ENCODE measurements at places on chromosomes 11 and 22.

- DNase-seq: no peak
These were observed 17.5 kb upstream of the CABP7 start for GRCh38 chr22:29702000-29702930.

DNA sequence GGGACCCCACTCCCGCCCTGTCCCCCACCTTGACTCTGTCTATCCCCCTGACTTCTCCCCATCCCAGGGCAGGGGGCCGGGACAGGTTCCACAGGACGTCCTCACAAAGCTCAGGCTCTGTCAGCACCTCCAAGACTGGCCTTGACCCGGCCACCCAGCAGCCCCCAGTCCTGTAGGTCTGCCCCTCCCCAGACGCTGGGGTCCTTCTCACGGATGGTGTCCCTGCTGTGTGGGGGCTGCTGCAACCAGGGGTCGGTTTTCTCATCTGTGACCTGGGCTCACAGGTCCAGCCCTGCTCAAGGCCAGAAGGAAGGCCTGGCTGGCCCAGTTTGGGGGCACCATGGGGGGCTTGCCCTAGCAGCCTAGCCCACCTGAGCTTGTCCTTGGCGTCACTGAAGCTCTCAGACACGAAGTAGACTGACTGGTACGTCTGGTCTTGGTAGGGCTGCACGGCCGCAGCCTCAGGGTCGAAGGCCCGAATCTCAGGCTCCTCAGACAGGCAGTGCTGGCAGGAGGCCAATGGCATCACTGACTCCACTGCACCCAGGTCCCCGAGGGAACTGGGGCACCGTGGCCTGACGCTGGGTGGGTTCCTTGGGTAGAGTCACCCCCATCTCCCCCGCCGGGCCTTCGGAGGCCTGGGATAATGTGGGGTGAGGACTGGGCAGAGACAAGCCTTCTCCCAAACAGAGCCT lies 4.0 kb upstream of the INS start:
- DNase-seq: no peak

DNA sequence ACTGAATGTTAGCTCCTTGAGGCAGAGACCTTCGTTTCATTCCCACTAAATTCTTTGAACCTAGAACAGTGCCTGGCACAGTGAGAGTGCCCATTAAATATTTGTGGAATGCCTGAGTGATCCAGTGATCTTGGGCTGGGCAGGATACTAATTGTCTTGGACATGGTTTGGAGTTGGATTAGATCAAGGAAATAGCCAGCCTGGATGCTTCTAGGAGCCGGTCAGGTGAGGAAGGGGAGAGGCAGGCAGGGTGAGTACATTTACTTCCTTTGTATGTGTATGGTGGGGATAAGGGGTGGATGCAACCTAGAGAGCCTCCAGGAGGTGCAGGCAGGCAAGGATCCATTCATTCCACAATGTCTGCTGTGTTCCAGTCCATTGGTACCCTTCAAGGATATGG lies 3.6 kb downstream of the SREBF2 start:
- no peak for DNase-seq

DNA sequence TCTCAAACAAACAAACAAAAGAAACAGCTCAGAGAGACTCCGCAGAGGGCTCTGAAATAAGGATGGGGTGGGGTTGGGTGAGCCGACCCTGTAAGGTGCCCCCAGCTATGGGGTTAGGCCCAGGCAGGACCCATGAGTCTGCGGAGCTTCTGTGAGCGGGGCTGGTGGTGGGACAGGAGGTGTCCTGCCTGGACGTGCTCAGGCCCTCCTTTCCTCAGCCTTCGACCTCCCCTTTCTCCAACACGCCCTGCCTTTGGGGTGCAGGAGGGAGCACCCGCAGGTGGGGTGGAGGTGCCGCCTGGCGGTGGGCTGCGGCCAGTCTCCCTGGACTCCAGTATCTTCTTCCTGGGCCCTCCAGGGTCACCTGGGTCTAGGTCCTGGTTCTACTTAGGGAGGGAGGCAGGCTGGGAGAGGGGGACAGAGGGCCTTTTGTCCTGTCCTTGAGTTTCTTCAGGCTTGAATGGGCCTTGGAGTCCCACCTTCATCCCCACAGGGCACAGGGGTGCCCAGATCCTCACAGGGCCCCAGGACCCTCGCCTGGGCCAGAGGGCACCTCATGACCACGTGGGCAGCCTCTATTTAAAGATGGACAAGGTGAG lies 12.3 kb downstream of the PRR33 start:
- DNase-seq: no peak

- DNase-seq: no peak
These were observed 13.5 kb downstream of the TSKU start for GRCh38 chr11:76796511-76797198.

DNA sequence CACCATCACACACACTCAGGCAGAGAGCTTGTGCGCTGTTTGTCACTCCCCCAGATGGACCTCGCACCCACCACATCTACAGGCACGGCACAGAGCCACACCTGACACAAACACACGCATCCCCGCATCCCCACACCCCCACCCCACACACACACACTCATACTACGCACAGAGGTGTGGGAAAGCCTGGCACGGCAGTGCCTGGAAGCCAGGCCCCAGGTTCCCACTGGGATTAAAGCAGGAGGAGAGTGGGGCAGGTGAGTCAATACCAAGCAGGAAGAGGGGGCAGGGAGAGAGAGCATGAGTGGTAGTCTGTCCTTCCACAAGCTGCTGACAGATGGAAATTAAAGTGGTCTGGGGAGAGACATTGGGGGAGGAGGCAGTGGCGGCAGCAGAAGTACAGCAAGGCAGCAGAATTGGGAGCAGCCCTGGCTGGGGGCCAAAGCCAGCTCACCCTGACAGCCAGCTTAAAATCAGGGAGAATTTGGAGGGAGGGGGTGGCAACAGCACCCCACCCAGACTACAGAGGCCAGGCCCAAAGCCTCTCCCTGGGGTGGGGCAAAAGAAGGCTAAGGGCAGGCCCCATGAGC lies 20.7 kb downstream of the TNKS1BP1 start:
- no peak for DNase-seq

GRCh38 chr11:112780351-112781087 lies 180.7 kb upstream of the NCAM1 start:
- DNase-seq: no peak

GRCh38 chr11:50181334-50181733 lies 148.7 kb downstream of the OR4C45 start:
- DNase-seq: no peak

DNA sequence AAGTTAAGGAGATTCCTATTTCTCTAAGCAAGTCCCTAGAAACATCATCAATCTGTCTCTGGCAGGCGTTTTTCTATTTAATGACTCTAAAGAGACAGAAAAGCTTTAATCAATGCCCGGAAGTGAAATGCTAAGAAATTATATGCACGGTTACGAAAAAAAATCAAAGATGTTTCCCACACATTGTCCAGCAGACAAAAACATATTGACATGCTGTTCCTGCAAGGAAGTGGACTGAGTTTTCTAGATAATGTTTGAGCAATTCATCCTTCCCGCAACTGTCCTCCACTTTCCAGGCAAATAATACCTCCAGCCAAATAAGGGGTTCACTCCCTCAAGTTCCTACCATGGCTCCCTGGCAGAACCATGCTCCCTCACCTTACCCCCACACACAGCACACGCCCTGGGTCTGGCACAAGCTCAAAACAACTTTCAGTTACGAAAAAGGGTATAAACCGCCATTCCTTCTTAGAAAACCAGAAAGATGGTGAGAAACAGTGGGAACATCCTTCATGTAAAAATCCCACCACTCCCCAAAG lies 29.6 kb downstream of the GALNT18 start:
- no peak for DNase-seq

DNA sequence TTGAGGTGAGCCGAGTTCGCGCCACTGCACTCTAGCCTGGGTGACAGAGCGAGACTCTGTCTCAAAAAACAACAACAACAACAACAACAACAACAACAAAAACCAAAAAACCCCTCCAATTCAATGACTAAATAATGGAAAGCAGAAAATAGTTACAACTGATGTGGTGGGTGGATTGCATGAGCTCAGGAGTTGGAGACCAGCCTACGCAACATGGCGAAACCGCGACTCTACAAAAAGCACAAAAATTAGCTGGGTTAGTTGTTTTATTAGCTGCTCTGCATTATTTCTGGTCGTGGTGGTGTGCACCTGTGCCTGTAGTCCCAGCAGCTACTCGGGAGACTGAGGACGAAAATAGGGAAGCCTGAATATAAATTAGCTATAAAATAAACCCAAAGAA lies 2.6 kb upstream of the PATL1 start:
- no peak for DNase-seq

DNA sequence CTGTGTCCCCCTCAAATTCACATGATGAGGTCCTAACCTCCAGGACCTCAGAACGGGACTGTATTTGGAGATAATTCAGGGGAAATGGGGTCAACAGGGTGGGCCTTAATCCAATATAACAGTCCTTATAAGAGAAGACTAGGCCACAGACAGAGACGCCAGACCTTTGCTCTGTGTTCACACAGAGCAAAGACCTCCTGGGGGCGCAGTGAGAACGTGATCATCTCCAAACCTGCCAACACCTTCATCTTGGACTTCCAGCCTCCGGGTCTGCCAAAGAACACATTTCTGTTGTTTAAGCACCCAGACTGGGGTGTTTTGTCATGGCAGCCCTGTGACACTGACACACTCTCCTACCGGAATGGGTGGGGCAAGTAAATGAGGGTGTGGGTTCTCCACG lies 250.2 kb downstream of the MN1 start:
- DNase-seq: no peak

DNA sequence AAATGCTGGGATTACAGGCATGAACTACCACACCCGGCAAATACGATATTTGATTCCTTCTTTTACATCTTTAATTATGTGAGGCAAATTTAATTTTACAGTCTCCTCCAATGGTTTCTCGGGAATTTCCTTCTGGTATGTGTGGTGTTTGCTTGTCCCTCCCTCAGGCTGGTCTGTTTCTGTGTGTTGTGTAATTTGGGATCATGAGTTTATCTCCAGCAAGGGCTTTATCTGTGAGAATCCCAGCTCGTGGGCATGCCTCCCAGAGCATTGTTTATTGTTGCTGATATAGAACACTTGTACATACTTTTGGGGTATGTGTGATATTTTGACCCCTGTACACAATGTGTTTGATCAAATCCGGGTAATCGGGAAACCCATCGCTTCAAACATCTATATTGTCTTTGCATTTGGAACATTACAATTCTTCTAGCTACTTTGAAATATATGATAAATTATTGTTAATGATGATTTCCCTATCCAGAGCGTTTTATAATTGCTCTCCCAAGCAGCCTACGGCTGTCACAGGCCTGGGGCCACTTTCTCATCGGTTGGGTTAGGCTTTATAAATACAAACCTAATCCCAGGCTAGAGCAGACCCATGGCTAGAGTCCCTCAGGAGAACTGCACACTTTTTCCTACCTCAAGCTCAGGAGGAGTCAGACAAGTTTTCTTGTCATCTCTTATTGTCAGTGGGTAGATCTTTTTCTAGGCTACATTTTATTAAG lies 15.0 kb upstream of the PRR5 start:
- DNase-seq: no peak

GRCh38 chr11:75150879-75151278 lies at the start of gene SLCO2B1:
Gene SLCO2B1 (plus strand): TSS chr11:75151107. CDS start chr11:75151382, 275 bp downstream.
- no peak for DNase-seq

GRCh38 chr11:28110821-28111200 lies 2.6 kb downstream of the METTL15 start:
- DNase-seq: no peak

DNA sequence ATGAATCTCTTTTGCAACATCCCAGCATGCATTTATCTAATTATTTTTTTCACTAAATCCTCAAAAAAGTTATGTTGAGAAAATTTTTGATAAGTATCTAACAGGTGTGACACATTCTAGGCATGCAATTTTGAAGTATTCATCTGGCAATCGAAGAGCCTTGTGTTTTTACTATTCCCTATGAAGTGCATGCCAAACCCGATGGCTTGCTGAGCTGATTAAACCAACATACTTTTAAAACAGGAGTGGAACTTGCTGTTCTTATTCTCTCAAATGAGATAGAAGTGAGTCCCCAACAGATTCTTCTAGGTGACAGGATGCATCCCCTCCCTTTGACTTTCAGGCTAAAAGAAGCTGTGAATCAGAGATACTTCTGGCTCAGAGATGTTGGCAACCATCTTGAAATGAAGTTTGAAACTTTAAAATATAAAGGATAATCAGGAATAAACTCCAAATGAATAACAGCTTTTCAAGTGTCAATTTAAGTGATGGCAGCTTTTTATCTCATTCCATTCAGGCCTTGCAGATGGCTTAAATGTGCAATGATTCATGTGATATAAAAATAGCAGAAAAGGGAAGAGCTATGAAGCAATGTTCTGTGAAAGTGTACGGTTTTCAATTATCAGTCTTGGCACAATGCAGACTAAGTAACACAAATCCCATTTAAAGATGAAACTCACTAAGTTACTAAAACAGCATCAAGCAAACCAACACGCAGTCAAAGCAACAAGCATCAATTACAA lies 67.7 kb downstream of the APOL5 start:
- DNase-seq: no peak

GRCh38 chr11:67295846-67296245 lies 6.7 kb downstream of the ANKRD13D start:
- DNase-seq: no peak

GRCh38 chr11:66437979-66438503 lies 607 bp downstream of the MRPL11 start:
- DNase-seq: no peak

DNA sequence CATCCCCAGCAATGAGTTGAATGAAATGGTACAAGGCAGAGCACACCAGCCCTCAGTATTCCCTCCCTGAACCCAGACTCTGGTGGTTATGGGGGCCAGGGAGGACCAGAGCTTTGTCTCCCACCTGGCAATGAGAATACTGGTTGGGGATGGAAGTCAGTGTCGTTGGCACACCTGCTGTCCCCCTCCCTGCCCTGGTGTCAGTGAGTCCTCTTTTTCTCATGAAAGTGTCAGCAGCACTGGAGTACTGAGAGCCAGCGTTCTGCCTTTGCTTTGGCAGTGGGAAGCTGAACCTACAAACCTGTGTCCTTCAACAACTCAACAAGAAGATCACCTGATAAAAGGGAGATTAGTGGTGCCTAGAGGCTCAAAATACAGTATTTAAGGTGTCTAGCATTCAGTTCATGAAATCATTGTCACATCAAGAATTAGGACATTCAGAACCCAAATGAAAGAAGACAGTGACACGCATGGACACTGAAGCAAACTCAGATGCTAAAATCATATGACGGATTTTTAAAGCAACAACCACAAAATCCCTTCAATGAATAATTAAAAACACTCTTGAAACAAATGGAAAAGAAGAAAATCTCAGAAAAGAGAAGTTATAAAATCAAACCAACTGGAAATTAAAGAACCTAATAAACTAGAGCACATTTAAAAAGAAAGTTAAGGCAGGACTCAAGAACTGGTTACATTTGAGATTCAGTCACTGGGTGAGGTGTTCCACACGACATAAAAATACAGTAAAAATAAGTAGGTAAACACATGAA lies 77.5 kb upstream of the VPREB1 start:
- no peak for DNase-seq

- no peak for DNase-seq
These were observed 86.4 kb downstream of the GRK3 start for GRCh38 chr22:25650833-25651232.

GRCh38 chr11:110778343-110778742 lies 66.1 kb upstream of the ARHGAP20 start:
- no peak for DNase-seq

GRCh38 chr11:96366024-96366423 lies 23.0 kb upstream of the MAML2 start:
- no peak for DNase-seq

Data from iPS DF 6.9 (cell line).